NCI-H526 (cell line): ENCODE measurements at places on chromosomes 7 and 10.
A peak's percentile ranks its signal among the peaks of the same experiment; 100 is the strongest.

DNA sequence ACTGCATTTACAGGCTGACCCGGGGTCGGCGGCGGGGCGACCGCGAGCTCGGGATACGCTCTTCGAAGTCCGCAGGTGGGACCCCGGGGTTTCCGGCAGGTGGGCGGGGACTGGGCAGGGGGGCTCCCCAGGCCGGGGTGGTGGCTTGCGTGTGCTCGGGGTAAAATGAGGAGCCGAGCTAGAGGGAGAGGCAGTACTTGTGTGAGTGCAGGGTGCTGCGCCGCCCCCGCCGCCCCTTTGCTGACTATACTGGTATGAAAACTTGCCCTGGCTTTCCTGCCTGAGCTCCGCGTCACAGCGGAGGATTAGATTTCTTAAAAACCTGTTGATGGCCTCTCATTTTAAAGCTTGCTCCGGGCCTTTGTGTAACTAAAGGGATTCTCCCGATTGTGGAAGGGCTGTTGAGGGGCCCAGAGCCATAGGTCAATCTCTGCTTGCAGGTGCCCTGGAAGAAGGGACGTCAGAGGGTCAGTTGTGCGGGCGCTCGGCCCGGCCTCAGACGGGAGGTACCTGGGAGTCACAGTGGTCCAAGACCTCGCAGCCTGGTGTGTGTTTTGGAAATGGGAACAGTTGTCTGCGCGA is 488 bp downstream of the ARMC10 start:
- peak; percentile 84 for DNase-seq

DNA sequence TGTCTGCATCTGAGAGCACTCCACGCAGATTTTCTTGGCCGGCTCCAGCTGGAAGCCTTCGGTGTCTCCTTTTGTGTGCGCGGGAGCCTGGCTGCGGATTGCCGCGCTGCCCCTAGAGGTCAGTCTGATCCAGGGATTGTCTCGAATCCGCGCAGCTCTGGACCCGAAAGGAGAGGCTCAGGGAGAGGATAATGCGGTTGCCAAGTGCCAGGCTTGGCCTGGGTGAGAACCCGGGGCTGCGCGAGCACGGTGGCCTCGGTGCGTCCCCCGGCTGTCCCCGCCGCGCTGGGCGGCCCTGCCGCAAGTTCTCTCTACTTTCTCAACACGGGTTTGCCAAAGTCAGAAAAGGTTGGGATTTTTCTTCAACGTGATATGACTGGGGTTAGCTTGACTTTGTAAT is 140.9 kb downstream of the ADCYAP1R1 start:
- DNase-seq: peak; percentile 72

DNA sequence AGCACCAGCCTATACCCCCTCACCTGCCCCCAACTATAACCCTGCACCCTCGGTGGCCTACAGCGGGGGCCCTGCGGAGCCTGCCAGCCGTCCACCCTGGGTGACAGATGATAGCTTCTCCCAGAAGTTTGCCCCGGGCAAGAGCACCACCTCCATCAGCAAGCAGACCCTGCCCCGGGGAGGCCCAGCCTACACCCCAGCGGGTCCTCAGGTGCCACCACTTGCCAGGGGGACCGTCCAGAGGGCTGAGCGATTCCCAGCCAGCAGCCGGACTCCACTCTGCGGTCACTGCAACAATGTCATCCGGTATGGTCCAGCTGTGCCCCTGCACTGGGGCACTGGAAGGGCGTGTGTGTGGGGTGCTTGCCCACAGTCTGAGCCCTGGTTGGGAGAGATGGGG is 40.0 kb upstream of the BMPR1A start:
- no peak for DNase-seq

DNA sequence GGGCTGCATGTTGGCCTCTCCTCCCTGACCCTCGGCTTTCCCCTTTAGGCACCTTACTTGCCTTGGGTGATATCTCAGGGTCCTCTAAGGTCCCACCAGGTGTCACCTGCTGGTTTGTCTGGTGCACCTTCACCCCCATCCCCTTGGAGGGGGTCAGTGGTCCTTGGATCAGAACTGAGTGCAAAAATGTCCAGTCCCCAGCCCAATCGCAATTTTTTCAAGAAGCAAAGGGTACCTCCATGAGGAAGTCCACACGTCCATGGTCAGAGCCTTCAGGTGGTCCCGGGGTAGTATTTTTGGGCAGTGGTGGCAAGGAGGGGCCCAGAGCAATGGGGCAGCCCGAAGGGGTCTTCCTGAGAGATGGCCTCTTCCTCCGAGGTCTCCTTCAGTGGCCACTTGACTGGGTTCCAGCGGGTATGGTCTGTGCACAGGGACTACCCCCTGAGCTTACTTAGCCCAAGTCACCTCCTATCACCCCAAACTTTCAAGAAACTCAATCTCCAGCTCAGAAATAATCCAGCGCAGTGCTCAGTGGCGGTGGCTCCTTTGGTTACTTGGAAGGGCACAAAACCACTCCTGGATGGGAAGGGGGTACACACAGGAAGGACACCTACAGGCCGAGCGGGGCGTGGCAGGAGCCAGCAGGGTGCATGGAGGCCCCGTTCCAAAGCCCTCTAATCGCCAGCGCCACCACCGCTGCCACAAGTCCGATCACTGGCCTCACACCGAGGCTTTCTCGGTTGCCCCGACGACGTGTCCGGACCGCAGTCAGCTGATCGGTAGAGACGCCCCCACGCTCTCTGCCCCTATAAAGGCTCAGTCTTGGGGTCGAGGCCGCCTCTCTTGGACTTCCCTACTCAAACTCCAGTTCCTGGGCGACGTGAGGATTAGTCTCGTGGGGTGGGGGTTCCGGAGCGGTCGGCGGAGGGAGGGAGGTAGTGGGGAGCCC is 4.5 kb downstream of the SAP25 start:
- peak; percentile 88 for DNase-seq

- no peak for DNase-seq
These were observed 14.0 kb downstream of the ASNS start for GRCh38 chr7:97858221-97858620.

GRCh38 chr10:91879515-91880170 is 29.6 kb downstream of the FGFBP3 start:
- DNase-seq: no peak

- no peak for DNase-seq
These were observed 383.4 kb upstream of the ADARB2 start for GRCh38 chr10:2120746-2121145.

- DNase-seq: no peak
These were observed 238.0 kb downstream of the EBF3 start for GRCh38 chr10:129725890-129726631.

DNA sequence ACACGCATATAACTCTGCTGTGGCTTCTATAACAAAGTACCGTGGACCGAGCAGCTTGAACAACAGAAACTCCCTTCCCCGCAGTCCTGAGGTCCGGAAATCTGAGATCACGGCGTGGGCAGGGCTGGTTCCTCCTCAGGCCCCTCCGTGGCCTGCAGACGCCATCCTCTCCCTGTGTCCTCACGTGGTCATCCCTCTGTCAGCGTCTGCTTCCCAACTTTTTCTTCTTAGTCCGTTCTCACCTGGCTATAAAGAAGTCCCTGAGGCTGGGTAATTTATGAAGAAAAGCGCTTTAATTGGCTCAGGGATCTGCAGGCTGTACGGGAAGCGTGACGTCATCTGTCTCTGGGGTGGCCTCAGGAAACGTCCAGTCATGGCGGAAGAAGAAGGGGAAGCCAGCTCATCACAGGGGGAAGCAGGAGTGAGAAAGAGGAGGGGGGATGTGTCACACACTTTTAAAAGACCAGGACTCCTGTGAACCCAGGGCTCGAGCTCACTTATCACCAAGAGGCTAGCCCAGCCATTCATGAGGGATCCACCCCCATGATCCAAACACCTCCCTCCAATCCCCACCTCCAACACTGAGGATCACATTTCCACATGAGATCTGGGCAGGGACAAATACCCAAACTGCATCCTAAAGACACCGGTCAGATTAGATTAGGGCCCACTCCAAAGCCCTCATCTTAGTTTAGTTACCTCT is 91.2 kb upstream of the INSIG1 start:
- no peak for DNase-seq

GRCh38 chr7:23472956-23473843 is 2.9 kb upstream of the IGF2BP3 start:
- DNase-seq: peak; percentile 65

- DNase-seq: no peak
These were observed 184.2 kb downstream of the KMT2E start for GRCh38 chr7:105198223-105198622.

DNA sequence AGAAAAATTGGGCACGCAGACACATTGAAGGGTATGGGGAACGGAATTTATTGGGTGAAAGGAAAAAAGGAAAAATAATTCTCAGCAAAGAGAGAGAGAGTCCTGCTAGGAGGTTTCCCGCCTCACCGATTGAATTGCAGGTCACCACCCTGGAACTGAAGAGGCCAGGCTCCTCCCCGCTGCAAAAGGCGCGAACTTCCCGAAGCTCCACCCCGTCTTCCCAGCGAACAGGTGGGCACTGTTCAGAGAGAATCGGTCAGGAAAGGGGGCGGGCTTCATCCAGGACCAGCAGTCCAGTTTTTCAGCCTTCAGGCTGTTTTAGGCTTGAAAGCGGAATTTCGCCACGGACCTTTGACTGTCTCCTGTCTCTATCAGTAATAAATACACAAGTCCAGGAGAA is 27.3 kb upstream of the CADPS2 start:
- no peak for DNase-seq

DNA sequence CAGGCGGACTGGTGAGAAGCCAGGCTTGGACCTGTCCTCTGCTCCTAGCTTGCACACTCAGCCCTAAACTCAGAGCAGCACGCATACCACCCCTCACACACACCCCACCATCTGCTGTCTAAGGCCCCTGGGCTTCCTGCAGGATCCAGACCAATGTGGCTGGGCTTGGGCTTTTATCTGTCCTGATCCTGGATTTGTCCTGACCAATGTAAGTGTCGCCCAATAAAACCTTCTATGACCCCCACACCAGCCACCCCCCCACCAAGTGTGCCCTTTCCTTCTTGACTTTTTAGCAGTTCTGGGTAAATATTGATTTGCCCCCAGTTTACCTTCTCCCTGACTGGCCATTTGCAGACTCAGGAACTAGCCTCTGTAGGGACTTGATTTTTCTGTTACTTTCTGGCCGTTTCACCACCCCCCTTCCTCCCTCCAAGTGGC is 1.7 kb upstream of the HOXA13 start:
- no peak for DNase-seq

- DNase-seq: no peak
These were observed 65.9 kb downstream of the CREB3L2 start for GRCh38 chr7:137935884-137936508.

DNA sequence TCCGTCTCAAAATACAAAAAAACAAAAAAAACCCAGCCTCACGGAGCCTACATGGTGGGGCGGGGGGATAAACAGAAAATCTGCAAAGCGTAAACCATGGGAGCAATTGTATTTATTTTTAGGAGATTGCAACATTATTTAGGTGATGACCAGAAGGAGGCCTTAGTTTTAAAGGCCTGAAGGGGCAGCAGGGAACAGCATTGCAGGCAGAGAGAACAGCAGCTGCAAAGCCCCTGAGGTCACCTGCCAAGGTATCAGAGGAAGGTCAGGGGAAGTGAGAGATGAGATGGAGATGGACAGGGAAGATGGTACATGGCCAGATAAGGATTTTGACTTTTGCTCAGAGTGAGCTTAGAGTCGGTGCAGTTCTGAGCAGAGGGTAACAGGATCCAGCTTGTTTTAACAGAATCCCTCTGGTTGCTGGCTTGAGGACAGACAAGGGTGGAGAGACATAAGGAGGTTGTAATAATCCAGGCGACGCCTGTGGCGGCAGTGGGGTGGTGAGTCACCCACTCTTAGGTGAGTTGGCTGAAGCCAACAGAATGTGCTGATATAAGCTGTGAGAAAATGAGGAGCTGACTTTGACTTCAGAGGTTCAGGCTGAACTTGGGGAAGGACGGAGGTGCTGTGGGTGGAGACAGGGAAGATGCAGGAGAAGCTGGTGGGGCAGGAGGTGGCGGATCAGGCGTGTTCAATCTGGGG is 82.3 kb upstream of the GTF2I start:
- DNase-seq: no peak

- peak; percentile 88 for DNase-seq
These were observed 233.2 kb upstream of the PRSS1 start for GRCh38 chr7:142516038-142516501.

GRCh38 chr7:134101716-134102115 is 25.4 kb upstream of the LRGUK start:
- DNase-seq: no peak

- DNase-seq: no peak
These were observed 656 bp downstream of the VSTM4 start for GRCh38 chr10:49114718-49115014.

- no peak for DNase-seq
These were observed 106.9 kb downstream of the LMBR1 start for GRCh38 chr7:156785998-156786543.

- no peak for DNase-seq
These were observed 103.2 kb upstream of the WAC start for GRCh38 chr10:28429573-28430216.

DNA sequence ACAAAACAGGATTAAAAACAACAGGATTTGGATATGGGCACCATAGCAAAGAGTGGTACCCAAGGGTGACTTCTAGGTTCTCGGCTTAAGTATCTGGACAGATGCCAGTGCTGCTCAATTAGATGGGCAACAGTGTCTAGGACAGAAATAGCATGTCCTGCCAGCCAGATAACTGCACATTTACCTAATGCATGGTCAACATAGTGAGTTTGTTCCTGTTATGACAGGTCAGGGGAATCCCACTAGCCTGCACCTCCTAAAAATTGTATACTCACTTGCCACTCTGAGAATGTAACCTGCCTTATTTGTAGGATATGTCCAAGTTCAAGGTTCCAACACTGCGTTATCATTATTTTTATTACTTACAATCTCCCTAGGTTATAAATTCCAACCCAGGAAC is 471.7 kb downstream of the GRM8 start:
- no peak for DNase-seq
